ENCODE measurements at places on chromosomes 11 and 22. TPM values are rescaled to one million over a fixed set of nuclear protein-coding genes. Genes with fewer than 3 reads are reported as not detected.
A peak's percentile ranks its signal among the peaks of the same experiment; 100 is the strongest.

GRCh38 chr11:22539821-22540256 lies 85.8 kb downstream of the FANCF start:
- no peak for DNase-seq

DNA sequence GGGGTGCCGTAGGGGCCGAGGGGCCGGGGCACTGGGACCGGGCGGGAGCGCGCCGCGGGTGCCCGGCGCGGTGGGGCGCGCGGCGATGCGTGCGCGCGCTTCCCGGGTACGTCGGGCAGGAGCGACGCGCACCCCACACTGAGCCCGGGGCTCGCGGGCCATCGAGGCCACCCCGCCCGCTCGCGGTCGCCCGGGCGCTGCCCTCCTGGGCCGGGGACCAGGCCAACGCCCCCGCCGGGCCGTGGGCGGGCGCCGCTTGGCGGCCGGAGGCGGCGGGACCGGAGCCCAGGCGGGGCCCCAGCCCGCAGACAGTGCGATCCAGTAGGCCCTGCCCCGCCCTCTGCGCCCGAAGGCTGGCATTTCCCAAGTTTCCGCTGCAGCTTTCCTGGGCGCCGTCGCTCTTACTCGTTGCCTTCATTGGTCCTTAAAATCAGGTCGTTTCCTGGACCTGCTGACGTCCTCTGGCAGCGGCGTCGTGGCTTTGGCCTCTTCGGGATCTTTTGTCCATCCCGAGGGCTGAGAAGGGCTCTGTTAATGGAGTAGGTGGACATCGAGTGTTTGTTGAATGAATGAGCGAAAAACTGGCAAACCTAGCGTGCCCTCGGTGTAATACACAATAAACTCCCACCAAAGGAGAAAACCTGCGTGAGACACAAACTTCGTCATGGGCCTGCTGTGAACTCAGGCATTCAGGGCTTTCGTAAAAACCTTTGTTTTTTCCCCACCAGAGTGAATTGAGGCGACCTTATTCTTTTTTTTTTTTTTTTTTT lies 638 bp downstream of the PARVA start:
- peak; percentile 88 for DNase-seq

Gene MUC5AC
- not detected for total RNA-seq

Gene IL18
- 4.7 TPM for total RNA-seq

Gene DMC1
- 2.1 TPM for total RNA-seq
